Stimulated activated CD4-positive, alpha-beta T cell treated with anti-CD3 and anti-CD28 coated beads, TNF-alpha, amount 100 ng/mL, for 24 hours (primary cell): ENCODE measurements at places on chromosomes 6 and 20.

GRCh38 chr20:34066476-34067090 lies 45.5 kb downstream of the EIF2S2 start:
- no peak for DNase-seq

GRCh38 chr6:151388997-151389617 lies 2.3 kb downstream of the ZBTB2 start:
- no peak for DNase-seq

DNA sequence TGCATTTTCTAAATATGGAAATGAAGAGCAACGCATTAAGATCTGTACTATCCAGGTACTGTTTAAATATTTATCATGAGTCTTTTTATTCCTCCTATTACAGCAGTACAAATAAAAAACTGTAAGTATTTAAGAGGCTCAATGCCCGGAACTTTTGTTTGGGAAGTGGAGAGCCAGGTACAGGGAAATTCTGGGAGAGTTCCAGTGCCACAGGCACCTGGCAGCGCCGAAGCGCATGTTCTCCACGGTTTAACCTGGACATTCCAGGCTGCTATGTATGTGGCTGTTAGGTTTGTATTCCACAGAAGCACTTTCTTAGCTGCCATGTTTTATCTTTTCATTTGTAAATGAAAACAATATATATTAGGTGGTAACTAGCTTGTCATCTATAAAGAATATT lies 81.7 kb downstream of the PREP start:
- no peak for DNase-seq

DNA sequence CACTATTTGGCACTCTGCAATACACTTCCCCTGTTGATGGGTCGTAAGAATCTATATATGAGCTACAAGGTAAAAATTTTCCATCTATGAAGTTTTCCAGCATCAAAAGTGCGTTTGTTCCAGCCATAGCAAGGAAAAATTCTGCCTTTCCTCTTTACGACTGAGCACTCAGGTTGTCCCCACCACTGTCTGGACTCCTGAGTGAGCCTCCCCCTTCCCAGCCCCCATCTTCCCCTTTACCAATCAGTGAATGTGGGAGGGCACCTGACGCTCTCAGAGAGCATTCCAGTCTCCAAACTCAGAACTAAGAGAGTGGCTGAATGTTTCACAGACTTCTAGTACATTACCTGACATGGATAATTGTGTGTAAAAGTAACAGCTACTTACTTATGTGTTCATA lies at the start of gene ALDH8A1:
ALDH8A1 (minus strand) TSS at position 175 of the 400 bp plus-strand sequence; CDS start at position 127, 48 bp downstream.
- DNase-seq = no peak

DNA sequence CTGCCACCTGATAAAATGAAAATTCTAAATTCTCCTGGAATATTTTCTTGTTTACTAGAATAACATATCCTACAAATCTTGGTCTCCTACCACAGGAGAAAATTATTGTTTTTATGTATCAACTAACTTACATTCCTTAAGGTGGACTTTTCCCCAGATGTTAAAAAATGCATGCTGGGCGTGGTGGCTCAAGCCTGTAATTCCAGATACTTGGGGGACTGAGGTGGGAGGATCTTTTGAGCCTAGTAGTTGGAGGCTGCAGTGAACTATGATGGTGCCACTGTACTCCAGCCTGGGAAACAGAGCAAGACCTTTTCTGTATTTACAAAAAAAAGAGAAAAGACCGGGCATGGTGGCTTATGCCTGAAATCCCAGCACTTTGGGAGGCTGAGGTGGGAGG lies 27.9 kb upstream of the TFAP2C start:
- no peak for DNase-seq

- DNase-seq = no peak
Observed at GRCh38 chr20:63811491-63811875, 19.6 kb downstream of the ZBTB46 start.
